ENCODE measurements at places on chromosomes 6 and 20. TPM values are rescaled to one million over a fixed set of nuclear protein-coding genes. Genes with fewer than 3 reads are reported as not detected.

- no peak for DNase-seq
These were observed 122.1 kb upstream of the CCDC28A start for GRCh38 chr6:138651491-138651890.

- no peak for DNase-seq
These were observed 55.5 kb upstream of the MYO6 start for GRCh38 chr6:75693534-75693933.

DNA sequence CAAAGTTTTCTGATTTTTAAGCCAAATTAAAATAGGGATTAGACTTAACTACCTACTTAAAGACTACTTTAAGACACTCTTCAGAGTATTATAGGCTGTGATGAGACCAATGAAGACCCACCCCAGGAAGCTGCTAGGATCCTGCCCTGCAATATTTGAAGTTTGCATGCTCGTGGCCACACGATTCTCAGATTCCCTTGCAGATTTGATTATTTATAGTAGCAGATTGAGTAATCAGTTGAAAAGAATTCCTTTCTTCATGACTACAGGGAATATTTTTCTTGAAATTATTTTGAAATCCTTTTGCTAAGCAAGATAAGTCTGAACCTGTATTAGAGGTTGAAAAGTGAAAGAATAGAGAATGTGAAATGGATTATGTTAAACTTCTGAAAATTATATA, 122.3 kb downstream of the B3GAT2 start:
- DNase-seq: no peak

Gene NFATC2
- total RNA-seq: 0.41 TPM

Gene STAU1
- total RNA-seq: 46.5 TPM

Gene MCHR2
- total RNA-seq: 12.6 TPM

DNA sequence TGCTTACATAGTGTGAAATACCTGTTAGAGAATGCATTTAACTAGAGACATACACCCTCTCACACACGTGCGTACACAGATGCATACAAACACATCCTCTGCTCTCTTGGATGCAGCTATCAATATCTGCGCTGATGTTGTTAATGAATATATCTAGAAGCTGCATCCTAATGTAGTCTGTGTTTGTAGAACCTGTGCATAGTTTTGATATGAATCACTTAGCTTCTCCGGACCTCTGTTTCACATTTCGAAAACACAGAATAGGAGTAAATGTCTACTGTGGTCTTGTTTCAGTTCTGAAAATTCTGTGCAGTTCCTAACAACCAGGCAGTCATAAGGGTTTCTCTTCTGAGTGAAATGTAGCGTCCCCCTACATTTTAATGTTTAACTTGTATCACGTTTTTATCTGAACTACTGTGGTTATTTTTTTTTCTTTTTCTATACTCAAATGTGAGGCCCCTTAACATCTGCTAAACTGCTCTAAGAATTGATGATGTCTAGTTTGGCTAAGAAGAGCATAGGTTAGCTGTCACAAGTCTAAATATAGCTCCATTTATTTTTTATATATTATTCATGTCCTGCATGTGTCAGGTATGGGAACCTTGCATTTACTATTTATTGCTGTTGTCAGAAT, 254.5 kb downstream of the TMEM242 start:
- no peak for DNase-seq

GRCh38 chr20:18981962-18982539, 168.5 kb downstream of the SCP2D1 start:
- DNase-seq: no peak

DNA sequence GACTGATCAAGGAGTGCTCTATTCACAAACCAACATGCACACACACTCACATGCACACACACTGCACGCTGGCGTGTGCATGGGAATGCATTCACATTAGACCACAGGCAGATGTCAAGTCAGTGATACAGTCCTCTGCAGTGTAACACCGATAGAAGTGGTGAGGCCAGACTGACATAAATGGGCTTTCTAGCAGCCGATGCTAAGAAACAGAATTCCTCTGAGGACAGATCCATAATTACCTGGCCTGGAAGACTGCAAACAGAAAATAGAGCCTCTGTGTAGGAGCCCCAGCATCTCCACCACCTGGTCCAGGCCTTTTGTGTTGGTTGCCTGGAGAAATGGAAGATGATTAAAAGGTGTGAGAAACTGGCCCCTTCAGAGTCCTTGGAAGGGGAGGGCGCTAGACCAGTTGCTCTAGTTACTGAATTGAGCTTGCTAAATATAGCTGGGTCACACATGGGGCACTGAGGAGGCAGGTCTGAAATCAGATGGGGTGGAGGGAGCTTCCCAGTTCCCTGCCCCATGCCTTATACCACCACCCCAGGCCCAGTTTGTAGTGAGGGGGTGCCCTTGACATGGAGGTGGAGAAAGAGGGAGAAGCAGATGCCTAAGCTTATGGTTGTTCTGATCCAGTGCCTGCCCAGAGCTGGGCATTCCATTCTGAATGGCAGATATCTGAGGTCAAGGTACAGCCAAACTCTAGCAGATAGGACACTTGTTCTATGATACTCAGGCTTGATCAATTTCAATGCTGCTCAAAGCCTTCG, 233.8 kb downstream of the LRFN2 start:
- DNase-seq: no peak

DNA sequence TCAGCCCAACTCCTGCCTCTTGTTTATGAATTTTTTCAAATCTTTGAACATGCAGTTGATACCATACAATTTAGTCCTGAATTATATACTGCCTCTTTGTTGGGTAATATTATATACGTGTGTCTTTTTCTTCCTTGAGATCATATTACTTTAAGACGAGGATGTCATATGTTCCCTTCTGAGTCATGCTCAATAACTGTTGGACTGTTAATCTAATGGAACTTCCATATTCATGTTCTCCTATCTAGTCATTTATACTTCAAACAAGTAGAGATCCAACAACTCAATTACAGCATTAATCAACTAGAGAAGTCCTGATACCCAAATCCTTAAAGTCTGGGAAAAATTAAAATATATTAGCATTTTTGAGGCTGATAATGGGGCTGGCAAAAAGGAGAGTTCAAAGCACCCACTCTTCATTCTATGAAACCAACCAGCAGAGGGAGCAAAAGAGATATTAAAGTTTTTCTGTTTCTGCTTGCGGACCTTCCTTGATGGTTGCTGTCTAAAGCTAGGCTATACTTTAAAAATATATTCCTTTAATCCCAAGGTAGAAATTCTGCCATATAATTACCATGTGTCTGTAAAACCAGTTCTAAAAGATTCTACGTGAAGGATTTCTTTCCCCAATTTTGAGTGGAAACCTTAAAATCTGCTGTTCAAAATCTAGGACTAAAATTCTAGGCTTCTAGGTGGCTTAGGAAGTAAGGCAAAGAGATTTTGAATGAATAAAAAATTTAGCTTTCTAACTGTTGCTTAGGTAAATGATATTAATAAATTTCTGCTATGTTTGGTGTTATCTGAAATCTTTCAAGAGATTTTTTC, 498.9 kb downstream of the BCKDHB start:
- no peak for DNase-seq

Gene ATP6V1G2
- total RNA-seq: 54.6 TPM

Gene BACH2
- 48.9 TPM for total RNA-seq

DNA sequence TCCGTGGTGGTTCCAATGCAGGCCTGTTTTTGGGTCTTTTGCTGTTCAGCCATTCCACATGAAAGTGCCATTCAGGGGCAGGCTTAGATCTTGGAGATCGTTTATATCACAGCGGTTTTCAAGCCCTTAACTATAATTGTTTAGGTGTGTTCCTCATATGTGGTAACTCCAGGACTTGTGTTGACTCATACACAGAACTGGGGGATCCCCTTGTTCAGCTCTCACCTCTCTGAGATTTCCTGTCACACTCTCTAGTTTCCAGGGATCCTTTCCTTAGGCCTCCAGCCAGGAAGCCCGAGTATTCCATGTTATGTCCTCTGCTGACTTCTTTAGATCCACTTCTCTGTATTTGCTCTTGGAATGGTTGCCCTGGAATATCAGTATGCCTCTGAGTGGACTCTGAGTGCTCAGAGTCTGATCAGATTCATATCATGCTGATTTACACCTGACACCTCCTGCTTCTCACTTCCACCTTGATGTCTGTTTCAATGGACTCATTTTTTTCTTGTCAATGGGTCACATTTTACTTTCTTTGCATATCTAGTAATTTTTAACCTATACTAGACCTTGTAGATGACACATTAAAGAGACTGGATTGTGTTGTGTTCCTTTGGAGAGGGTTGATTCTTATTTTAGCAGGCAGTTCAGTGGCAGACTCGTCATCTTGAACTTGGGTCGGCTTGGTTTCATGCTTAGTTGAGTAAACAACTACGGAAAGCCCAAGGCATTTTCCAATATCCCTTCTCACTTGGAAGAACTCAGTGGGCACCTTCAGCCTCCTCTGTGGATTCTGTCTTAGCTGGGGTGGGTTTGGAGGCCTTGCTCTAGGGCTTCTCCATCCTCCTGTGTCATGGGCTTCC, 13.1 kb downstream of the NTSR1 start:
- no peak for DNase-seq

DNA sequence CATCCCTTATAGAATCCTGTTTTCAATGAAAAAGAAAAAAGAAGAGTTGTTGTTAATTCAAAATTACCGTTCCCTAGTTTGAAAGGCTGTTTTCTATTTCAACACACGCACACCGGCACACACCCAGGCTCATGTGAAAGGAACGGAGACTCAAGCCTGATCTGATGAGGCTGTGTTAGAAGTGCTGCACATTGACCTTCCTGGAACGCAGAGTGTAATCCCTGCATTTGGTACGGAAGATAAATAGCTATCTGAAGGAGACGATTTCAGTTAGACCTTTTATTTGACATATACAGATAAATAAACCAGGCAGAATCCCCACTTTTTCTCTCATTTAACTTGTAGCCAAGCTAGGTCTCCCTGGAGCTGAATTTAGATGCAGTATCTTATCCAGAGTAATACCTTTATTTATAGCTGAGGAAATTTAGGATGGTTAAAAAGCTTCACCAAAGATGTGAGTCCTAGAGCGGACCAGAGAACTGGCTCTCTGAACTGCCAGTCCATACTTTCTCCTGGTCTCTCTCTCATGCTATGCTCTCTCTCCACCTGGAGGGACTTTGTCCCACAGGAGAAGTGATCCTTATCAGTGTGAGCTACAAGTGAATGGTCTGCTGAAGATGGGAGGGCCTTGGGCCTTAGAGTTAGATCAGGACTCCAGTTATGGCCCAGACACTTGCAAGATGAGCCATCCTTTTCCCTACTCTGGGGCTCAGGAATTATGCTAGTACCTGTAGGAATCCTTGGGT, 30.6 kb downstream of the MAP3K4 start:
- no peak for DNase-seq

DNA sequence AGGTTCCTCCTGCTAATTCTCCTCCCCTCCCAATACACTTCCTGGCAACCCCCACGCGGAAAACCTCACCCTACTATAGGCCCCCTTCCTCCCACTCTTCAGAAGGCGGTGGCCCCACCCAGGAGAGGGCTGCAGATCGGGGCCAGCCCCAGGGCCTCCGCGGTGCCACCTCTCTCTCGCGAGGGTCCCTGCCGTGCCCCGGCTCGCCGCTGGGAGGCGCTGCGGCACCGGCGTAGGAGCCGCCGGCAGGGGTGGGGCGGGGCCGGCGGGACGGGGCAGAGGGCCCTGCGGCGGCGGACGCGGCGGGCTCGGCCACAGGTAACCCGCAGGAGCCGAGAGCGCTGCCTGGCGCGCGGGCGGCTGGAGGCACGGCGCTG, at the start of gene ANKRD6:
ANKRD6 (plus strand) TSS at position 278 of the 377 bp plus-strand sequence. CDS start 133,825 bp downstream, outside the sequence.
- peak; percentile 87 for DNase-seq

Gene CDK19
- total RNA-seq: 62.4 TPM

- DNase-seq: no peak
These were observed 127.6 kb upstream of the PMEPA1 start for GRCh38 chr20:57837208-57838035.

- no peak for DNase-seq
These were observed 64.5 kb downstream of the AKAP7 start for GRCh38 chr6:131199568-131200272.

GRCh38 chr6:41443616-41444525, 102.3 kb upstream of the FOXP4 start:
- no peak for DNase-seq

- no peak for DNase-seq
These were observed 28.4 kb upstream of the MAS1L start for GRCh38 chr6:29516108-29516507.

DNA sequence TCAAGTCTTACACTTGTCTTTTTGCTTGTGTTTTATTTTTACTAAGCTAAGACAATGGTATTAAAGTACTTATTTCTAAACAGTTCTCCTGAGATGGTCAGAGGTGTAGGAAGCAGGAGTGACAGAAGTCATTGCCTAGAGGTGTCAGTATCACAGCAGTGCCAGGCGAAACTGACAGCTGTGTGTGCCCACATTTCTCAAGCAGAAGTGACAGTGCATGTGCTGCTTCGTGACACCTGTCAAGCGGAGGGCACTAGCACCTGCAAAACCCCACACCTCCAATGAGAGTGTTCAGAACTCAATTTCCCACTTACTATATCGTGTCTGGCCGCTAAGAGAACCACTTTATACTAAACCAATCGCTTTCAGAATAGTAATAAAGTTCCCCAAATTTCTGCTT, 82.8 kb downstream of the SLC23A2 start:
- no peak for DNase-seq

DNA sequence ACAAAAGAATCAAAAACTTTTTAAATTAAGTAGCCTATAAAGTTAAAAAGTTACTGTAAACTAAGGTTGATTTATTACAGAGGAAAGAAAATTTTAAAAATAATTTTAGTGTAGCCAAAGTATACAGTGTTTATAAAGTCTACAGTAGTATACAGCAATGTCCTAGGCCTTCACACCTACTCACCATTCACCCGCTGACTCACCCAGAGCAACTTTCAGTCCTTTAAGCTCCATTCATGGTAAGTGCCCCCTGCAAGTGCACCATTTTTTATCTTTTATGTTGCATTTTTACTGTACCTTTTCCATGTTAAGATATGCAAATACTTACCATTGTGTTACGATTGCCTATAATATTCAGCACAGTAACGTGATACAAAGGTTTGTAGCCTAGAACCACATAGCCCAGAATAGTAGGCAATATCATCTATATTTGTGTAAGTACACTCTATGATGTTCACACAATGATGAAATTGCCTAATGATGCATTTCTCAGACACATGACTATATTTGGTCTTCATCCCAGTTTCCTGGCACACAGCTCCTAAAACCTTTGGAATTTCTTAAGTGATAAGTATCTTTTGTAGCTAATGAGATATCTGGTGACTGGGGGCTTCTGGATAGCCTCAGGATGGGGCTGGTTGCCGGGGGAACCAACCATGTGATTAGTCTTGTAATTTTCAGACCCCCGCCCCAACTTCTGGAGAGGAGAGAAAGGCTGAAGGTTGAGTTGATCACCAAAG, 111.0 kb downstream of the MRPL14 start:
- DNase-seq: no peak
